Activated CD8-positive, alpha-beta memory T cell treated with anti-CD3 and anti-CD28 coated beads for 1 hour (primary cell): ENCODE measurements at places on chromosomes 7 and 10.

DNA sequence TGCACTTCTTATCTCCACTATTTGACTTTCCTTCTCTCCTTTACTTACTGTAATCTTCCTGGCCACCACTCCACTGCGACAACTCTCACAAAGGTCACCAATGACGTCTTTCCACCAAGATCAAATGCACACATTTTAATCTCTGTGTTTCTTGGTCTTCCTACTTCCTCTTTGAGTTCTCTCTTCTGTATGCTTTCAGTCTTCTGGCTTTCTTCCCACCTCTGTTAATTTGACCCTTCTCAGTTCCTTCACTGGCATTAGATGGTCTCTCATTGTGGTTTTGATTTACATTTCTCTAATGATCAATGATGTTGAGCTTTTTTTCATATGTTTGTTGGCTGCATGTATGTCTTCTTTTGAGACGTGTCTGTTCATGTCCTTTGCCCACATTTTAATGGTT, 31.9 kb downstream of the FAM107B start:
- no peak for DNase-seq

- DNase-seq: no peak
Observed at GRCh38 chr10:125494651-125495239, 188.2 kb downstream of the TEX36 start.

DNA sequence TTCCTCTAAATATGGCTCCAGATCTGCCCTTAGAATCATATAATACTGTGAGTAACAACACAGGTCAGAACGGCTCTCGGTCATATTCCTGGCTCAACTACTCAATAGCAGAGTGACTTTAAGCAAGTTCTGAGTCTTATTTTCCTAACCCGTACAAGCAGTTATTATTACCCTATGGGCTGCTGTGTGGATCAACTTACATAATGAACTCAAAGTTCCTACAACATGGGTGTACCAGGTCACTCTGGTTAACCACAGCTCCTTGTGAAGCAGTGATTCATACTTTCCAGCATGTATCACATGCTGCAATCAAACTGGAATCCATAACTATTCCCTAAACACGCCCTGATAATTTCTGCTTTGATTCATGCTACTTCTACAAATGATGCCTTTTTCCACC, 107.3 kb downstream of the LRRN3 start:
- no peak for DNase-seq

DNA sequence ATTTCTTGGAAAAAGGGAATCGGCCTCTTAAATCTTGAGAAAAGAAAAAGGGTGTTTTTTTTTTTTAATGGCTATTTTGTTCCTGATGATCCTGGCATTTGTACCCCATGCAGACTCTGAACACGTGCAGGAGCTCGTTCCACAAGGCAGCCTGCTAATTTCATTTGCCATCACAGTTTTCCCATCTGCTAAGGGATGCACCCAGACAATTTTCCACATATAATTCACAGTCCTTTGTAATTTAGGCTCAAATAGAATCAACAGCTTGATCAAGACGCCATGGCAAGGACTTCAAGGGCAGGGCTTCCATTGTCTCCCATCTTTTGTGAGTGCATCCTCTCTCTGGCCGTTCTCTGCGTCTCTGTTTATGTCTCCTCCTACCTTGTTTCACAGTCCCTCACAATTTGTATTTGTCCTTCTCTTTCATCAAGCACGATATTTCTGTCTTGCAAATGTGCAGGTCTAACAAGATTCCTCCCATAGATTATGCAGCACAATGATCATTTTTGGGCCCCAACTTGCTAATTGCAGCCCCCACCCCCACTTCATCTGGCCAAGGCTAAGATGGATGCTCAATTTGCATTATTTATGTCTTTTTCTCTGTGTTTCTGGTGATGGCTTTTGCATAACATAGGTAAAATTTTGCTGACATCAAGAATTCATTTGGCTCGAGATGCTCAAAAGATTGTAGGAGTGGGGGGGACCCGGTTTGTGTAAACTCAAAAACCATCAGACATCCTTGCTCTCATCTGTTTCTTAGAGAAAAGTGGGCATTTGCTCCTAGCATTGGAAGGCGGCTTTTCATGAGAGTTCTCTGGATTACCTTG, 356.0 kb upstream of the NPVF start:
- no peak for DNase-seq

DNA sequence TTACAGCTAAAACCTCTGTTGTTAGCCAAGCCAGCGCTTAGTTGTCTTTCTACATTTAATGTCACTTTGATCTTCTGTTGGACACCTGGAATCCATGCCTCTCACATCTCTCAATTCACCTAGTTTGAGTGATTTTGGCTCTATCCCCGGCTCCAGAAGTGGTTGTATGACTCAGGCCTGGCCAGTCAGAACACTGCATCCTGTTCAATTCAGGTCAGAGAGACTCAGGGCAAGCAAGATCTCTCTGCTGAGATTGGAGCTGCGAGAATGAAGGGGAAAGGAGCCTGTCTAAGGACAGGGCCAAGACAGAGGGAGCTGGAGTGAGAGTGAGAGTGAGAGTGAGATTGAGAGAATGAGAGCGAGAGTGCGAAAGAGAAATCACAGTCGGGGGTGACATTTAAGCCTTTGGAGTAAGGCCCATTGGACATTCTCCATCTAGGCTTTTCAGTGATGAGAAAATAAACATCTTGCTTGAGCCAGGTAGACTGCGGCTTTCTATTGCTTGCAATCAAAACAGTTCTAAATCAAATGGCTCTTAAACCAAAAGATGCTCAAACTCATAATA, 83.3 kb upstream of the DYNC1I1 start:
- no peak for DNase-seq

DNA sequence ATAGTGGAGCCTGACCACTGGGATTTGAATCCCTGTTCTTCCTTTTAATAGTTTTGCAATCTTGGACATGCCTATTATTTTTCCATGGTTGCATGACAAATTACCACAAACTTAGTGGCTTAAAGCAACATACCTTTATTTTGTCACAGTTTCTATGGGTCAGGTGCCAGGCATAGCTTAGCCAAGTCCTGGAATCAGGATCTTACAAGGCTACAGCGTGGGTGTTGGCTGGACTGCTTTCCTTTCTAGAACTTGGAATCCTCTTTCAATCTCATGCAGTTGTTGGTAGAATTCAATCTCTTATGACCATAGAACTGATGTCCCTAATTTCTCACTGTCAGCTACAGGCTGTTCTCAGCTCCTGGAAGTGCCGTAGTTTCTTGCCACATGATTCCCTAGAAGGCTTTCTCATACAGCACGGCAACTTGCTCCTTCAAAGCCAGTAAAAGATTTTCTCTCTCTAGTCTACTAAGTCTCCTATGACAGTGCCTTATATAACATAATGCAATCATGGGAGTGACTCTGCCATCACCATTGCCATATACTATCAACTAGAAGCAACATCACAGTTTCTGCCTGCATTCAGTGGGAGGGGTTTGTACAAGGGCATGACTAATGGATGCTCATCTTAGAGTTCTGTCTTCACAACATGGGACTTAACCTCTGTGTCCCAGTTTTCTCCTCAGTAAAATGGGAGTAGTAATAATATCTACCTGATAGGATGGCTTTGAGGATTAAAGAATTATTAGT, 243.4 kb upstream of the FZD1 start:
- no peak for DNase-seq

- DNase-seq: no peak
Observed at GRCh38 chr10:99370993-99371392, 41.8 kb downstream of the CNNM1 start.
